Spinal cord (tissue), 10 donors: ENCODE measurements at places on chromosomes 4 and X. TPM values are rescaled to one million over a fixed set of nuclear protein-coding genes. Genes with fewer than 3 reads are reported as not detected.

The DOK7 gene
- 0.40 TPM for total RNA-seq

- H3K27me3 ChIP-seq: no peaks in the 10 kb centered on the region
- H3K27ac ChIP-seq: no peak overlapping the region
- H3K4me1 ChIP-seq: no peaks in the 10 kb centered on the region
- no peak overlapping the region for H3K4me3 ChIP-seq
- DNase-seq: no peak
Observed at GRCh38 chr4:40536032-40536431, 93.6 kb downstream of the RBM47 start.

- peak overlapping the region; percentile 40 for H3K27ac ChIP-seq
- H3K27me3 ChIP-seq: no peaks in the 10 kb centered on the region
- H3K36me3 ChIP-seq: no peaks in the 10 kb centered on the region
- peak overlapping the region; percentile 68 for H3K4me3 ChIP-seq
- peaks cover 7% of the 10 kb centered on the region for H3K4me1 ChIP-seq
- no peak for DNase-seq
Observed at GRCh38 chrX:49101629-49101984, 21.9 kb upstream of the WDR45 start.

GRCh38 chr4:156939801-156940200 is 31.8 kb downstream of the PDGFC start:
- no peak overlapping the region for H3K4me3 ChIP-seq
- peaks cover 4% of the 10 kb centered on the region for H3K4me1 ChIP-seq
- no peak for DNase-seq

GRCh38 chr4:183297675-183298074 is 22.4 kb downstream of the CLDN22 start:
- H3K4me3 ChIP-seq: no peak overlapping the region
- H3K27ac ChIP-seq: no peak overlapping the region
- no peaks in the 10 kb centered on the region for H3K4me1 ChIP-seq
- H3K36me3 ChIP-seq: peaks cover 7% of the 10 kb centered on the region
- DNase-seq: no peak

DNA sequence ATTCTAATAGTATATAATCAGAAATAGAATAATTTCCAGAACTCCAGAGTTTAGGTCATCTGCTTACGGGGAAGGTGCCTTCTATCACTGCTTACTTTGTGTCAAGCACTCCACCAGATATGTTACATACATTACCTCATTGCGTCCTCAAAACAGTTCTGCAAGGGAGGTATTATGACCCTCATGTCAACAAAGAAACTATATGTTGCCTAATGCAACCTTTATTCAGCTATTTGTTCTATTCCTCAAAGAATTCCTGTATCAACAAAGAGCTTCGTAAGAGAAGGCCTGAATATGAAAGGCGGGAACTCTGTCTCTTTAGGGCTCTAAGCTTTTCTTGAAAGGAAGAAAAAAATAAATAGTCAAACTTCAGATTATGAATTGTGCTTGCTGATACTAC is 114.7 kb downstream of the PDLIM5 start:
- no peaks in the 10 kb centered on the region for H3K4me1 ChIP-seq
- H3K27ac ChIP-seq: no peak overlapping the region
- no peaks in the 10 kb centered on the region for H3K36me3 ChIP-seq
- H3K27me3 ChIP-seq: no peaks in the 10 kb centered on the region
- DNase-seq: no peak
